ENCODE measurements at places on chromosomes 12 and 14. TPM values are rescaled to one million over a fixed set of nuclear protein-coding genes. Genes with fewer than 3 reads are reported as not detected.

Gene HNRNPC
- 653 TPM for total RNA-seq

Gene PROX2
- total RNA-seq = not detected

Gene KRT79
- not detected for total RNA-seq

Gene PTHLH
- not detected for total RNA-seq

Gene SVOP
- 0.15 TPM for total RNA-seq

Gene TMEM30B
- total RNA-seq = 68.2 TPM

Gene KCNH5
- 0.11 TPM for total RNA-seq

Gene ALDH1L2
- 1.3 TPM for total RNA-seq

Gene RD3L
- total RNA-seq = not detected

Gene ZC2HC1C
- 4.6 TPM for total RNA-seq

Gene ELK3
- total RNA-seq = 8.5 TPM

Gene CDK2
- total RNA-seq = 20.9 TPM

Gene HCAR1
- not detected for total RNA-seq

Gene REP15
- total RNA-seq = 33.4 TPM

Gene C3AR1
- total RNA-seq = 7.9 TPM

Gene ART4
- 0.49 TPM for total RNA-seq

Gene GPR137C
- 0.79 TPM for total RNA-seq

Gene ANKRD33
- total RNA-seq = not detected

Gene NINJ2
- total RNA-seq = 4.2 TPM

Gene SLCO1B1
- total RNA-seq = not detected

Gene SSPN
- total RNA-seq = 13.5 TPM

Gene BICDL1
- total RNA-seq = 11.1 TPM

Gene CLEC6A
- total RNA-seq = not detected

Gene RTN1
- 0.84 TPM for total RNA-seq

Gene SALL2
- total RNA-seq = 2.4 TPM

Gene PRICKLE1
- total RNA-seq = 1.1 TPM

Gene OVCH1
- total RNA-seq = not detected

Gene TAS2R19
- total RNA-seq = 1.6 TPM

Gene CLEC4D
- 0.16 TPM for total RNA-seq

Gene NPFF
- total RNA-seq = not detected

Gene SMIM41
- total RNA-seq = 0.30 TPM

Gene ACRBP
- total RNA-seq = 1.6 TPM

Gene DNAJC22
- 34.2 TPM for total RNA-seq

Gene NAV3
- 1.9 TPM for total RNA-seq

Gene C12orf60
- 0.42 TPM for total RNA-seq

Gene TSPAN19
- not detected for total RNA-seq

Gene CKB
- total RNA-seq = 4,641 TPM

Gene RERGL
- total RNA-seq = 0.35 TPM

Gene NXPH4
- 0.27 TPM for total RNA-seq

Gene LMNTD1
- total RNA-seq = not detected

Gene MMP19
- 2.1 TPM for total RNA-seq

Gene AMIGO2
- 11.1 TPM for total RNA-seq

Gene KIF26A
- total RNA-seq = 20.0 TPM

Gene MGAT4C
- total RNA-seq = 0.24 TPM

Gene TMEM63C
- 13.2 TPM for total RNA-seq

Gene NANOG
- not detected for total RNA-seq

Gene FAM161B
- total RNA-seq = 3.0 TPM

Gene GALNT9
- total RNA-seq = not detected

Gene GPRC5D
- total RNA-seq = 0.27 TPM

Measured in colonic mucosa (tissue), 4 donors.